Fibroblast of lung (primary cell): ENCODE measurements at places on chromosomes 2 and 18. TPM values are rescaled to one million over a fixed set of nuclear protein-coding genes. Genes with fewer than 3 reads are reported as not detected.
A peak's percentile ranks its signal among the peaks of the same experiment; 100 is the strongest.

The KLHL41 gene
- 0.42 and 1.2 TPM in 2 replicates for polyA plus RNA-seq

DNA sequence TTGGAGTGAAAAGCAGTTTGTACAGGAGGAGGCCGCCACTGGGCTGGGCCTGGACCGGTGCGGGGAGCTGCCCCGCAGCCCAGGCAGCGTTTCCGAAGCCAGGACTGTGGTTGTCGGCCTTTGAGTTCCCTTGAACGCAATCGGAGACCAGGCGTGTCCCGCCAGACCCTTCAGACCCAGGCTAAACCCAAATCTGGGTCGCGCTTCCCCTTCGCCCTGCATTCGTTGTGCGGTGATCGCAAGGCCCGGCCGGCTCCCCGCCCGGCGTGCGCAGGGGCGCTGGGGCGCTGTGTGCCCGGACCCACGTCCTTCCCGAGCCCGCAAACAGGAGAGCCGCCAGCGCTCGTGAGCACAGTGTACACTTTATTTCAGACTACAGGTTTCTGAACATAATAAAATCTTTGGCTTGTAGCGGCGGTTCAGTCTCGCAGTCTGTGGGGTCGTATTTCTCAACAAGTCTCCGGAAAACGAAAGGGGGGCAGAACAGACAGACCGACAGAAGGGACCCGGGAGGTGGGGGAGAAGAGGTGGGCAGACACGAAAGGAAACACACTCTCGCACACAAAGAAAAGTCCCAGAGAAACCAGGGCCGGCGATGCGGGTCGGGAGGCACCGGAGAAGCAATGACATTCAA, 5.5 kb downstream of the EN1 start:
- peak; percentile 27 for DNase-seq
- no peak overlapping the region for H3K27ac ChIP-seq
- H3K36me3 ChIP-seq: no peaks in the 10 kb centered on the region

The PTRHD1 gene
- polyA plus RNA-seq: 22.5 and 26.3 TPM in 2 replicates

- H3K4me1 ChIP-seq: peaks cover 11% of the 10 kb centered on the region
- DNase-seq: peak; percentile 97
- peaks cover 13% of the 10 kb centered on the region for H3K36me3 ChIP-seq
- peak overlapping the region; percentile 58 for H3K27ac ChIP-seq
- H3K27me3 ChIP-seq: no peaks in the 10 kb centered on the region
- H3K4me3 ChIP-seq: no peak overlapping the region
Measured at GRCh38 chr2:85549826-85550225, 10.9 kb downstream of the MAT2A start.

- H3K36me3 ChIP-seq: no peaks in the 10 kb centered on the region
- H3K27me3 ChIP-seq: no peaks in the 10 kb centered on the region
- no peak overlapping the region for H3K27ac ChIP-seq
- DNase-seq: peak; percentile 15
Measured at GRCh38 chr2:15914596-15915385, 25.6 kb upstream of the MYCN start.

DNA sequence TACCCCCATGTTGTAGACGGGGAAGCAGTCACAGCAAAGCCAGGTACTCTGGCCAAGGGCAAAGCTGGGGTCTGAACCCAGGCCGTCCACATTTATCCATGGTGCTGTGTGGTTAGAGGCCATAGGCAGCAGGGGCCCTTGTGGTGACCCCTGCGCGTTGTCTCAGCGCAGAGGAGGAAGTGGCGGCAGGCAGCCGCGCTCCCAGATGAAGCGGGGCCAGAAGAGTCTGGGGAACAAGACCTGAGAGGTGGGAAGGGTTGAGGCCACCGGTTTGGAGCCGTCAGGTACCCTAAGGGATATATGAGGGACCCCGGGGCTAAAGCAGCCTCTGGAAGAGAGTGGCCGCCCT, 770 bp downstream of the ZNF396 start:
- no peaks in the 10 kb centered on the region for H3K36me3 ChIP-seq
- no peak for DNase-seq
- peaks cover 6% of the 10 kb centered on the region for H3K4me1 ChIP-seq
